Nucleus accumbens (tissue), 56 donors: ENCODE measurements at places on chromosomes 16 and 17.
A peak's percentile ranks its signal among the peaks of the same experiment; 100 is the strongest.

- no peak for DNase-seq
These were observed 2.7 kb downstream of the CYBC1 start for GRCh38 chr17:82447876-82448275.

DNA sequence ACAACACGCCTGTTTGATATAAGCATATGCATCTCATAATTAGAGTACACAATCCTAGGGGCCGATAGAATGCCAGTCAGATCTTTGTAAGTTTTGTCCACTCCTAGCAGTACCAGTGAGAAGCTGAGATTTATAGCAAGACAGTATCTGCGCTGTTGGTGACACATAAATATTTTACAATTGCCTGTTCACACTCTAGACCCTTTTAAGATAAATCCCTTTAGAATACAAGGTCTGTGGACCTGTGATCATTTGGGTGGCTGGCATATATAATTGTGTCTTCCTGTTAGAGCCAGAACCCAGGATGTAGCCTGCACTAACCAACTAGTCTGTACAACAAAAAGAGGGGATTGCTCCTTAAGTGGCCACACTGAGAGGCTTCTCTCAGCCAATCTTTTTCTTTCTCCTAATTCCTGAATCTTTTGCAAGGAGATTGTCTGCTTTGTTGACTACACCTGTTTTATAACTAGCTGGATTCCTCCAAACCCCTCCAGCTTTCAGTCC lies 74.7 kb downstream of the WIPI1 start:
- DNase-seq: no peak

- no peak for DNase-seq
These were observed 52.8 kb downstream of the B9D1 start for GRCh38 chr17:19309701-19310100.

DNA sequence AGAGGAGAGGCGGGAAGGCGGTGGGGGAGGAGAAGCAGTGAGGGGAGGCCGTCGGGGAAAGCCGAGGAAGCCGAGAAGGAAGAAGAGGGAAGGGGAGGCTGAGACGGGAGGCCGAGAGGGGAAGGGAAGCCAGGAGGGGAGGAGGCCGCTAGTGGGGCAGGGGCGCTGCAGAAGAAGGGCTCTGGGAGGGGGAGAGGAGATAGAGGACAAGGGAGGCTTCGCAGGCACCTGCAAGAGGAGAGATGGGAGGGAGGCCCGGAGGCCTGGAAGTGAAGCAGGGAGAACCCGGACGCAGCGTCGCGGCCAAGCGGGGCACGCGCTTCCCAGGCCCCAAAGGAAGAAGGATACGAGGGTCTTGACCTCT lies 2.3 kb downstream of the C17orf58 start:
- DNase-seq: no peak

- no peak for DNase-seq
These were observed 1.2 kb downstream of the TNFRSF17 start for GRCh38 chr16:11966173-11966572.

GRCh38 chr17:46009681-46010596 lies 10.9 kb downstream of the STH start:
- no peak for DNase-seq

DNA sequence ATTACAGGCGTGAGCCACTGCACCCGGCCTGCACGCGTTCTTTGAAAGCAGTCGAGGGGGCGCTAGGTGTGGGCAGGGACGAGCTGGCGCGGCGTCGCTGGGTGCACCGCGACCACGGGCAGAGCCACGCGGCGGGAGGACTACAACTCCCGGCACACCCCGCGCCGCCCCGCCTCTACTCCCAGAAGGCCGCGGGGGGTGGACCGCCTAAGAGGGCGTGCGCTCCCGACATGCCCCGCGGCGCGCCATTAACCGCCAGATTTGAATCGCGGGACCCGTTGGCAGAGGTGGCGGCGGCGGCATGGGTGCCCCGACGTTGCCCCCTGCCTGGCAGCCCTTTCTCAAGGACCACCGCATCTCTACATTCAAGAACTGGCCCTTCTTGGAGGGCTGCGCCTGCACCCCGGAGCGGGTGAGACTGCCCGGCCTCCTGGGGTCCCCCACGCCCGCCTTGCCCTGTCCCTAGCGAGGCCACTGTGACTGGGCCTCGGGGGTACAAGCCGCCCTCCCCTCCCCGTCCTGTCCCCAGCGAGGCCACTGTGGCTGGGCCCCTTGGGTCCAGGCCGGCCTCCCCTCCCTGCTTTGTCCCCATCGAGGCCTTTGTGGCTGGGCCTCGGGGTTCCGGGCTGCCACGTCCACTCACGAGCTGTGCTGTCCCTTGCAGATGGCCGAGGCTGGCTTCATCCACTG lies at the start of gene BIRC5:
BIRC5 (plus strand) TSS at position 238 of the 690 bp plus-strand sequence; CDS start at position 302, 64 bp downstream.
- peak; percentile 75 for DNase-seq

DNA sequence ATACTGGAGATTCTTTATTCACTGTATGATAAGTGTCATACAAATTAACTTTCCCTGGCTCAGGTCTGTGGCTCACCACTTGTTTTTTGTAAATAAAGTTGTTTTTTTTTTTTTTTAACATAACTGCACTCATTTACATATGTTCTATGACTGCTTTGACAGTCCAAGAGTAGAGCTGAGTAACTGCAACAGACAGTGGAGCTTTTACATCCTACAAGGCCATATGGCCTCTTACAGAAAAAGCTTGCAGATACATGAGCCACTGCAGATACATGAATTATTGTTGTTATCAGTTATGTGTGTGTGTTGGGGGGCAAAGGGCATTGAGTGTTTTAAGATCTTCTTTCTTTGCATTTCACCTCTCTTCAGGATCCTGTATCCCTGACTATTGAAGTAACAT lies 311.7 kb downstream of the BCAS3 start:
- DNase-seq: no peak

- DNase-seq: peak; percentile 51
These were observed 6.5 kb upstream of the BAHCC1 start for GRCh38 chr17:81388612-81389367.

- DNase-seq: peak; percentile 26
These were observed 17.8 kb upstream of the TMEM219 start for GRCh38 chr16:29943846-29944799.

GRCh38 chr17:28415886-28416285 lies 9.9 kb upstream of the SLC46A1 start:
- no peak for DNase-seq

DNA sequence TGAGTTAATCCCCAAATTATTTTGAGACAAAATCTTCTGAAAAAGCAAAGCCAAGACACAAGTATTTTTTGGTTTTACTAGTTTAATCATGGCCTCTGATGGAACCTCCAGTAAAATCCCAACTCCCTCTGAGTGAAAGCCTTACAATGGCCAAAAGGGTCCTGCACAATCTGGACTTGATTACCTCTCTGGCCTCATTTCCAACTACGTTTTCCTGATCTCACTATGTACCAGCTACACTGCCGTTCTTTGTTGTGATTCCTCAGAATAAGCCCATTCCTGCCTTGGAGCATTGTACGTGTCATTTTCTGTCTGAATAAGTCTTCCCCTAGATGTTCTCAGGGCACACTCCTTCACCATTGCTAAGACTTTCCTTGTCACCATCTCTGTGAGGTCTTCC lies 37.3 kb downstream of the SPOP start:
- DNase-seq: no peak

GRCh38 chr17:31802502-31802901 lies 56.5 kb downstream of the COPRS start:
- no peak for DNase-seq

DNA sequence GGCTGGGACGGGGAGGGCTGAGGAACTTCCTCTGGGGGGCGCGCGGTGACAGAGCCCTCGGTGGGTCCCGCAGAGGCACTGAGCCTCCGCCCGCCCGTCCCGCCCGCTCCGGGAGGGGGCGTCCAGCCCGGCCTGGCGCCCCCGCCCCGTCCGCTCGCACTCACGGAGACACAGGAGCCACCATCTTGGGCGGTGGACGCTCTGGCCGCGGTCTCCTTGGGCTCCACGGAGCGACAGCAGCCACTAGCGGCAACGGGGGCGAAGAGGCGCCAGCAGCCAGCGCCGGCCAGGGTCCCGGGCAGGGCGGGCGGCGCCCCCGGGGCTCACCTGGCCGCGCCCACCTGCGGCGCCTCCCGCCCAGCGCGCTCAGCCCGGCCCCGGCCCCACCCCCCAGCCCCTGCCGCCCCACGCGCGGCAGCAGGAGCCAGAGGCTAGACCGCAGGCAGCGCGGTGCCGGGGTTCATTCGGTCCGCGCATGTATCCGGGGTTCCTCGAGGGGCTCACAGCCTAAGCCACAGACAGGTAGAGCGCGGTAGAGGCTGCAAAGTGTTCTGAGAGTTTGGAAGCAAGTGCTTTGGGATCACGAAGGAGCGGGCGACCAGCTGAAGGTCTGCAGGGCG lies at the start of gene C17orf113:
C17orf113 (minus strand) TSS at position 209 of the 620 bp plus-strand sequence. CDS start 7,225 bp downstream, outside the sequence.
- no peak for DNase-seq

- DNase-seq: no peak
These were observed 170.2 kb downstream of the TOX3 start for GRCh38 chr16:52376676-52377280.

GRCh38 chr17:67137026-67137370 lies 92.6 kb downstream of the CACNG1 start:
- DNase-seq: no peak

DNA sequence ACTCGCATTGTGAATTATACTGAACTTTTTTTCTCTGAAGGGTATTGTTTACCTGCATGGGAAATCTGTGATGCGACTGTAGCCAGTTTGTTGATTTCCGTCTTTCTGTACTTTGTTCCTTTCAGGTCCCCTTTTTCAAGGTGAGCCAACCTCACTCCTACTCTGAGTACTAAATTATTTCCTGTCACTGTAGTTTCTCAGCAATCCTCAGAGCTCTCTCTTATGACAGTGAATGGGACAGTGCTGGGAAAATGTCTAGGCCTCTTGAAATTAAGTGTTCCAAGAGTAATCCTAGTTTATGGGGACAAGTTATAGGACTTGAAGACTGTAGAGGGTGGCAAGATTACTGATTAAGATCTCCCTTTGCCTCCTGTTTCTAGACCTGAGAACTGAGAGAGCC lies 167.6 kb downstream of the CNTNAP4 start:
- DNase-seq: no peak

- DNase-seq: no peak
These were observed 9.1 kb downstream of the PSMB3 start for GRCh38 chr17:38761612-38762011.

GRCh38 chr17:28635506-28635905 lies 9.5 kb downstream of the BLTP2 start:
- DNase-seq: no peak

DNA sequence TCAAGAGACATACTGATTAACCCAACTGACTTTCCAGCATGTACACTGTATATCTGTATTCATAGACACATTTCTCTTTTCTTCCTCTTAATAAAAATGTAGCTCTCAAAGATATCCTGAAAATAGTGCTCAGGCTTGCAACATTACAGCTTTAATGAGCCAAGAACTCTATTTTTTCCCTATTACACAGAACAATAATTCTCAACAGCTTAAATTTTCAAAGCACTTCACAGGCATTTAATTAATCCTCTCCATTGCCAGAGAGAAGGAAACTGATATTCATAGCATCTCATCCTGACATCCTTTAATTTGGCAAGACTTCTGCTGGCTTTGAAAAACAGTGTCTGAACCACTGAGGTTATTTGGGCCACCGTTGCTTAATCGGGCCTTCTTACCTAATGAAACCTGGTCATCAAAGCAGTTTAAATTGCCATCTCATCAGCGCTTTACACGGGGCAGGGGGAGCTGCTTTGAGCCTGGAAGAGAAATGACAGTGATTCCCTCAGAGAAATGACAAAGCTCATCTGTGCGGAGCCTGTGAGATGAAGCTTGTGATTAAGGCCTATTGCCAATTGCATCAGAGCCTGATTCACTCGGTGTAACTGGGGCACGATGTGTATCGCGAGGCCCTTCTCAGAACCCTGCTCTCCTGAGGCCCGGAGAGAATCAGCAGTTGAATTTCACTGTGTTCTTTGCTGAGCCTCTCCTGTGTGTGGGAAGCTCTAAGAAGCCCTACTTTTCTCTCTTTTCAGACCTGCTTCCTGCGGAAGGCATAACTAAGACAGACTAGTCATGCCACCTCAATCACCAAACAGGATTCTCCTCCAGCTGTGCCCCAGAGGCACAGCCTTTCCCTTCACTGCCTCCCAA lies 8.5 kb upstream of the SIAH1 start:
- DNase-seq: peak; percentile 26

DNA sequence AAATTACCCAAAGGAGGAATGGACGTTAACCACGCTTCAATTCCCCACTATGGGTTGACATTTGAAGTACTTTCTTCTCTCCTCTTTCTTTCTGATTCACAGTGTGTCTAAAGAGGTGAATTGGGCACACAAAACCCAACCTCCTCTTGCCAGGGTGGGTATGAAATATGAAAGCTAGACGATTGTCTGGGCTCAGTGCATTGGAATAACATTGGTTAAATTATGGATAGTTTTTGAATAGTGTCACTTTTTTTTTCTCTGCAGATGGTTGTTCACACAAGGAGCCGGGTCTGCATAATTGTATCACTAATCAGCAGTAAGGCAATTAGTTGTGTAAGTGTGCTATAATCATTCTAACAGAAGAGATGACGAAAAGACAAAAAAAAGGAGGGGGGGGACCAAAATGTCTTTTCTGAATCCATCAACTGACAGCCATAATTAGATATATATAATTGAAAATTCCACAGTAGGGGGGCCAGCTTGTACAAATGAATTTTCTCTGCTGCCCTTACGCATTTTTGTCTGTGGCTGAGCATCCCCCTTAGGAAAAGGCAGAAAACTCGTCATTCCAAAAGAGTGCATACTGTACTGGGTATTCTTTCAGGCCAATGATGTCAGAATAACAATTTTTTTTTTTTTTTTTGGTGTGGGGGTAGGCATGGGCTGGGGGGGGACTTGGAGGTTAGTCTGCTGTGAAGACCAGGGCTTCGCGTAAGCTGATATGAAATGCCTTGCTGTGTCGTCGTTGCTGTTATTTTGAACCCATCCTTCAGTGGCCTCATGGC lies 307.5 kb upstream of the SALL1 start:
- no peak for DNase-seq

GRCh38 chr16:49914657-49915056 lies 58.7 kb upstream of the ZNF423 start:
- no peak for DNase-seq

DNA sequence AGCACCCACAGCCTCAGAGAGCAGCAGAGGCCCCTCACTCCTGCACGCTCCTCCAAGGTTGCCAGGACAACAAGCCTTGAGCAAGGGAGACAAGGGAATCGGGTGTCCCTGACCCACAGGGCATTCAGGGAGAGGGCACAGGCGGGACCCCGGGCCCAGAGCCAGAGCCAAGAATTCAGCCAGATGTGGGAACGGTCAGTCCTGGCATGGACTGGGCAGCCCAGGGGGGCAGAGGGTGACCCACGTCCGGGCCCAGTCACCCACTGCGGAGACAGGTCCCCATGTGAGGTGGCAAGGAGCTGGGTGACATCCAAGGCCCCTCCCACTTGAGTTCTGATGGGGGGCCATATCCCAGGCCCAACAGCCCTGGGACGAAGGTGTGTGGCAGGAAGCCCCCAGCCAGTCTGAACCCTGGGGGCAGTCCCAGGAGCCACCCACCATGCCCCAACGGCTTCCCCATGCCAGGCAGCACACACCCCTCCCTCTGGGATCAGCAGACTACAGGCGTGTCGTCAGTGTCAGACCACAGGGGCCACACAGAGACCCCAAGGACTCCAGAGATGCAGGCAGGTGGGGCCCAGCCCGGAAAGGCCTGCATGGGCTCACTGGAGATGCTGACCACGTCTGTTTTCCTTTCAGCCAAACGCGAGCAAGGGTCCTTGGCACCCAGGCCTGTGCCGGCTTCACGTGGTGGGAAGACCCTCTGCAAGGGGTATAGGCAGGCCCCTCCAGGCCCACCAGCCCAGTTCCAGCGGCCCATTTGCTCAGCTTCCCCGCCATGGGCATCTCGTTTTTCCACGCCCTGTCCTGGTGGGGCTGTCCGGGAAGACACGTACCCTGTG lies 23.0 kb downstream of the USP6 start:
- DNase-seq: no peak

- DNase-seq: no peak
These were observed 1.9 kb upstream of the CLEC19A start for GRCh38 chr16:19283637-19284036.
